Activated CD8-positive, alpha-beta memory T cell treated with anti-CD3 and anti-CD28 coated beads for 24 hours (primary cell): ENCODE measurements at places on chromosomes 4 and X.

DNA sequence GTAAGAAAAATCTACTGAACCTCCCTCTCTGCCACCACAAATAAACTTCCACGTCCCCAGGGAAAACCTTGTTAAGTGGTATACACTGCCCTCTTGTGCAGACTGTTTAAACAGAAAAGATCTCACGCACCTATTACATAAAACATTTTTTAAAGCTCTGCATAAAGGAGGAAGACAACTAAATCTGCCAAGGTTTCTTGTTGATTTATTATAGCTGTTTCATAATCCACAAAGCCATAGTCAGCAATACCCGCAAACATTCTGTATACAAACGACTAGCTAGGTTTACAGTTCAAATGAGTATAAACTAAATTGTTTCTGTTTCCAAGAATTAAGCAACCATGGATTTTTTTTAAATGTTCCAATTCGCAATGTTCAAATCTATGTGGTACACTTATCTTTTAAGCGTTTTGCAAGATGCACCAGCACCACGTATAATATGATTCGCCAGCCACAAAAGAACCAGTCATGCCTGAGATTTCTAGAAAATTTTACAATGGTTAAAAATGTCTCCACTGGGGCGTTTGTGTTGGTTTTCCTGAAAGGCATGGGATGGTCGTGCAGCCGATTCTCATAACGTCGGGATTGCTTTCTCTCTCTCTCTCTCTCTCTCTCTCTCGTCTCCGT lies 164.6 kb downstream of the PRKX start:
- DNase-seq, result no peak

GRCh38 chr4:166972071-166972470 lies 262.2 kb downstream of the SPOCK3 start:
- no peak for DNase-seq

DNA sequence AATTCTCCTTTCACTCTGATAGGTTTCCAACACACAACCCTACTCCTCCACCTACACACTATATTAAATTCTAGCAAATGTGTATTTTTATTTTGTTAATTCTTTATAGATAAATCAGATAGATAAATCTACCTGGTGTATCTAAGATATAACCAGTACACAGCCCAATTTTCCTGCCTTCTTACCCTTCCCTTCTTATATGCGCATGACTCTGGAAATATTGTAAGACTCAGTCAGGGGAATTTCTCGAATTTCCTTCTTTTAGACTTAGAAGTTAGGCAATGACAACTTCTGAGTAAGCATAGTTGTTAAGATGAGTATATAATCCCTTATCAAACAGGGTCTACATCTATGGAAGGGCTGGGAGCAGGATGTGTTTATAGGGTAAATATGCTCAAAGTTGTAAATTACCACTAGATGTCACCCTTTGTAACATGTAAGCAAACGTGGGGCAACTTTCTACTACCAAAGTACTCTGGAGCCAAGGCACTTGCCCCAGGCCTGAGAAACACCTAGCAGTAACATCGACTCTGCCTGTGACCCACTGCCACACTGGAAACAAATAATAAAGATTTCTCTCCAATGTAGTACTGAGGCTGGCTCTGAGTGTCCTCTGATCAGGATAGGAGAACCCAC lies 444.7 kb downstream of the IQCM start:
- no peak for DNase-seq

- DNase-seq, result no peak
Measured at GRCh38 chr4:79421483-79421882, 13.5 kb upstream of the GK2 start.

DNA sequence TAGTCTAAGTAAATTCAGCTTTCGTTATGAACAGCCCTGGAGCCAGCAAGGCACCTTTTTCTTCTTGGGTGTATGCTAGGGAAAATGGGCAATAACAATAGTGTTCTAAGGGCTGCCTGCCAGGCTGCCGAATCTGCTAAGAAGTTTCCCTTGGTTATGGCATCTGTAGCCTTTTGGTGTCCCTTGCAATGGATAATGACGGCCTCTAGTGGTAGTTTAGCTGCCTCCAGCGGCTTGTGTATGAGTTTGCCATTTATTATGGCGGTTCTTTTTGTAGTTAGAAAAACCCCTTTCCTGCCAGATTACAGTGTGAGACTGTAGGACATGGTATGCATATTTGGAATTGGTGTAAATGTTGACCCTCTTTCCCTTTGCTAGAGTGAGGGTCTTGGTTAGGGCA lies 78.9 kb upstream of the SPIN4 start:
- no peak for DNase-seq

GRCh38 chrX:153814591-153815315 lies 15.6 kb downstream of the PDZD4 start:
- no peak for DNase-seq

- DNase-seq, result no peak
Measured at GRCh38 chr4:112082954-112083586, 62.2 kb upstream of the FAM241A start.

GRCh38 chrX:155070663-155070974 lies 317 bp downstream of the CMC4 start:
- no peak for DNase-seq

- DNase-seq, result no peak
Measured at GRCh38 chr4:9901257-9901656, 119.8 kb downstream of the DRD5 start.

DNA sequence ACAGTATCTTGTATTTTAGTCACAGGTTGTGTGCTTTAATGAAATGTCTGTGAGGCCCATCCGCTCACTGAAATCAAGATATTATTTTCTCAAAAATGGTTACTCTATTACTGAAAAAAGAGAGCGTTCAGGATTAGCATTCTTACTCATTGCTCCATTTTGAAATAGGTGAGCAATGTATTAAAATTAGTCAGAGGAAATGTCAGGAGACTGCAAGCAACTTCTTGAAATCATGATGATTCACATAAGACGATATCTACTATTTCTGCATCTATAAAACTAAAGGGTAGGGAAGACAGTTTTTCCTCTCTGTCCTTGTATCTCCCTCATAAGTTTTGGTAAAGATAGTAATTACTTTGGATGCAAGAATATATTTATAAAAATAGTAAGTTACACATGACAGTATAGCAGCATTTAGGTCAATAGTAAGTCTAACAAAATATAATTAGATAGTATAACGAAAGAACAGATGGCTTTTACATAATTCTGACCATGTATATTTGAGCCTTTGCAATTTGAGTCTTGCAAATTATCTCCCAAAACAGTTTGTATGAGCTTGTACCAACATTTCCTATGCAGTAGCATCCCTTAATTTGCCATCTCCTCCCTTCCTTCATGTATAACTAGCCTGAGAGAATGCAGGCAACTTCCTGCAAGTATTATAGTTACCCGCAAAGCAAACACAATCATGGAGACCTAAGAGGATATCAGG lies 937.8 kb downstream of the PCDH7 start:
- no peak for DNase-seq

- no peak for DNase-seq
Measured at GRCh38 chr4:146439999-146440398, 81.7 kb downstream of the SLC10A7 start.

DNA sequence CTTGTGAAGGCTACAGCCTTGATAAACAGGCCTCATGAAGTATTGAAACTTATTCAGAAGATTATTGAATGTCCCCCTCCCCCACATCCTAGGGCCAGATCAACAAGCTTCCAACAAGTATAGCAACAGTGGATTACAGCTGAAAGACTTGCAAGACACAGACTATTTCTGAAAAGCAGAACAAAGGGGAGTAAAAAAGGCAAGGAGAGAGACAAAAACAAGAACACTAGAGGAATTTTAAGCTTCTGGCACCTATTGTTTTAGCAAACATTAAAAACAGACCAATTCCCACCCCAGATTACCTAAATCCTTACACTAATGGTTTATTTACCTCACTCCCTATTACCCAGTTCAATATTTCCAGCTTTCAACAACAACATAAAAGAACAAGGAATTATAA lies 446.3 kb upstream of the FSTL5 start:
- no peak for DNase-seq

DNA sequence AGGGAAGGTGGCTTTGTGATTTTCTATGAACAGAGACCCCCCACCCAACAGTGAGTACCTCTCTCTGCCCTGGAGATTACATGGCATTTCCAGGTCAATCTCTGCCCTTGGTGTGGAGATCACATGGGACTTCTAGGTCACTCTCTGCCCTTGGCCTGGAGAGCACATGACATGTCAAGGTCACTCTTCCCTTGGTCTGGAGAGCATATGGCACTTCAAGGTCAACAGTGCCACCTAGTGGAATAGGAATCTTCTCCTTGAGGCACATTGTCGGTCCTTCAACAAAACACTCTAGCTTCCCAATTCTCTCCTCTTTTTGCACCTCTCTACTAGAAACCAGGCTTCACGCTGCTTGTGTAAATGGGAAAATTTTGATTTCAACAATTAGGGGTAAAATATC lies 66.2 kb upstream of the TACR3 start:
- DNase-seq, result no peak

GRCh38 chr4:89757154-89757719 lies 79.7 kb downstream of the SNCA start:
- DNase-seq, result no peak

- no peak for DNase-seq
Measured at GRCh38 chr4:61500883-61501282, 300.8 kb downstream of the ADGRL3 start.

GRCh38 chr4:34293459-34293858 lies 1950.9 kb downstream of the ARAP2 start:
- DNase-seq, result no peak

DNA sequence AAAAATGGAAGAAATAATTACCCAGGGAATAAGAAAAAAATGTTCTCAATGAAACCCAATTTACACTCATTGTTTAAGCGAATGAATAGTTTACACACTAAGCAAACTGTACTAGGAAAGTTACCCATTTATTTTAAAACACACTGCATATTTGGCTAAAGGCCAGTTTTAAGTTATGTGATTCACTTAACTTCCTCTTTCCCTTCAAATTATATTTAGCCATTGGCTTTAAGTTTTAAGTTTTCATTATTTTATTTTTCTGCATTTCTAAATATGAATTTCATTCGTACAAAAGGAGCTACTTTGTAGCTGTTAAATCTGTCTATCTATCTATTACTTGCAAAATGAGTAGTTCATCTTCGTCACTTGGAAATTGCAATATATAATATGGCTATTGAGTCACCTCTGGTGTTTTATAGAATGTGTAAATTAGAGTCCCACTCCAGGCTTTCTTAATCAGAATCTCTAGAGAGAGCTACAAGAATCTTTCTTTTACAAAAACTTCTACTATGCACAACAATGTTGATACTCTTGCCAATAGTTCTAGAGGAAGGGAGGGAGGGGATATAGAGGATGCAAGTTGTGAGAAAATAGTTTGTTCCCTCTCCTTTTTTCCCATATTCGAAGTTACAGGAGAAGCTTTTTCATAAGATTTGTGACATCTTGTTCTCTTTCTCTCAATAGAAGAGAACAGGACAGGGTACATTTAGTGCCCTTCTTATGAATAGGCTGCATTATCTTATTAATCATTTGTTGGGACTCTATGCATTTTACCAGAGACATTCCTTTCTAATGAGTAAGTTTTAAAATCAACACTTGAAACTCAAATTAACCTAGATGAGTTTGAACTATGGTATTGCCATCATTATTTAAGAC lies 41.8 kb downstream of the SULT1B1 start:
- no peak for DNase-seq

DNA sequence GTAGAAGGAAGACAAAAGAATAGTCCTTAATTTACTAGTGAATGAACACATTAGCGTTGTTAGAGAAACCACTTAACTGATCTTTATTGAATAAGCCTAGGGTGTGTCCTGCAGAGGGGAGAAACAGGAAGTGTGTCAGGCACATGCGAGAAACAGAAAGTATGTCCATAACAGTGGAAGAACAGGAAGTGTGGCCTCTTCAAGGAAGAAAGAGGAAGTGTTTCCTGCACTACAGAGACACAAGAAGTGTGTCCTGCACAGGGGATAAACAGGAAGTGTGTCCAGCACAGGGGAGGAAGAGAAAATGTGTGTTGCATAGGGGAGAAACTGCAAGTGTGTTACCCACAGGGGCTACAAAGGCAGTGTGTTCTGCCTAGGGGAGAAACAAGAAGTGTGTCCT lies 539.6 kb upstream of the PRKX start:
- no peak for DNase-seq

- DNase-seq, result no peak
Measured at GRCh38 chrX:2793752-2794151, 35.0 kb upstream of the GYG2 start.

DNA sequence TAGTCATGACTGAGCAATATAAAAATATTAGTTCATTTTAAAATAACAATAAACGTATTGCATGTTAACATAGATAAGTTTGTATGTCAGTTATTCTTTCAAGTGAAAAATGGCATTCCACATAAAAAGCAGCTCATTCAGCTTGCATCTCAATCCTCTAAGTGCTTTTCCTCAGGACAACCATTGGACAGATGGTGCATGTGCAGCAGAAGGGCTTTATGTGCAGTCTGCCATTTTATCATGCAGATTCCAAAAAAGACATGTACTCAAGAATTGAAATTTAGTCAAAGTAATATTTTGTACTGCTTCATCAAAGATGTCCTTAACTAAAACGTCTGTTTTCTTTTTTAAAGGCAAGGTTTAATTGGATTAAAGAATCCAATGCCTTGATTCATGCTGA lies 93.4 kb downstream of the RS1 start:
- no peak for DNase-seq

DNA sequence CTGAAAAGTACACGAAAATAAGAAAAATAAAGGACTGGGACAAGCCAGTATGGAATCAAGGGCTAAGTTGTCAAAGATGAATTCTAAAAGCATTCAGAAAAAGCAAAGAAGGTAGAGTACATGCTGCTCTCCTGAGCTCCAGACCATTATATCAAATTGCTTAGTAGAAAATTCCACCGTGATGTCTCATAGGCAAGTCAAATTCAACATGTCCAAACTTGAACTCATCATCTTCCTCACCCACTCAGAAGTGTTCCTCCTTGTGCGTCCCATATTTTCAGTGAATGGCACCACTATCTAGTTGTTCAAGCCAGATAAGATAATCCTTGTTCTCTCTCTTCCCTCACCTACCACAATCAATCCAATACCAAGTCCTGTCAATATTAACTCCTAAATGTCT lies 37.5 kb upstream of the IL13RA2 start:
- no peak for DNase-seq

- no peak for DNase-seq
Measured at GRCh38 chr4:26080870-26081628, 167.0 kb downstream of the SMIM20 start.

DNA sequence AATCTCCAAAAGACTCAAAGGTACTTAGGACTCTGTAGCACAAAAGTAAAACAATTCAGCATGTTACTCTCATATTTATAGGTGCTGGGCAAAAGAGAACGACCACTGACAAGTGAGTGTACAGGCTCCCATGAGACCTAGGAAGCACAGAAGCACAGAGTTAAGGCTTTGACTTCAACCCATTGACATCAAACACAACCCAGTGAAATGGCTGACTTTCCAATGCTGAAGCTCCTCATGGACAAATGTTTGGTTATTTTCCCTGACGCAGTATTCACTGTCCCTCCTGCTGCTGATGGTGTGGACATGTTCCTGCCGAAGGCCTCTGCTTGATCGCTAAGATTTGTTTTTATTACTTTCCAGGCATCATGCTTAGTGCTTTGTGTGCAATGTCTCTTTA lies 148.7 kb downstream of the TSPAN5 start:
- DNase-seq, result no peak
